ENCODE measurements at places on chromosomes 7 and 10. TPM values are rescaled to one million over a fixed set of nuclear protein-coding genes. Genes with fewer than 3 reads are reported as not detected.

ATOH7 gene
- 0.08 TPM for polyA plus RNA-seq

TMEM139 gene
- 0.42 TPM for polyA plus RNA-seq

ITIH5 gene
- 0.05 TPM for polyA plus RNA-seq

OPN4 gene
- not detected for polyA plus RNA-seq

SHTN1 gene
- 25.1 TPM for polyA plus RNA-seq

CPXM2 gene
- not detected for polyA plus RNA-seq

AVL9 gene
- polyA plus RNA-seq, result 19.4 TPM

ASAH2 gene
- 0.17 TPM for polyA plus RNA-seq

MYL7 gene
- not detected for polyA plus RNA-seq

VWA2 gene
- polyA plus RNA-seq, result not detected

SYT15 gene
- 2.8 TPM for polyA plus RNA-seq

CDHR1 gene
- 0.03 TPM for polyA plus RNA-seq

LFNG gene
- polyA plus RNA-seq, result 5.8 TPM

CACNA2D1 gene
- polyA plus RNA-seq, result 18.0 TPM

CRTAC1 gene
- polyA plus RNA-seq, result 0.42 TPM

ZNF736 gene
- polyA plus RNA-seq, result 0.01 TPM

ATRNL1 gene
- polyA plus RNA-seq, result 0.34 TPM

CABCOCO1 gene
- polyA plus RNA-seq, result 0.54 TPM

ANXA8 gene
- polyA plus RNA-seq, result 42.3 TPM

C10orf90 gene
- polyA plus RNA-seq, result 2.0 TPM

CTAGE8 gene
- not detected for polyA plus RNA-seq

INMT gene
- 0.03 TPM for polyA plus RNA-seq

VSTM4 gene
- 0.22 TPM for polyA plus RNA-seq

ZRANB1 gene
- polyA plus RNA-seq, result 7.9 TPM

C10orf67 gene
- 0.06 TPM for polyA plus RNA-seq

AOAH gene
- polyA plus RNA-seq, result not detected

CDC14C gene
- 0.06 TPM for polyA plus RNA-seq

DTX2 gene
- 52.7 TPM for polyA plus RNA-seq

ADRA2A gene
- not detected for polyA plus RNA-seq

CWF19L1 gene
- 24.7 TPM for polyA plus RNA-seq
